ENCODE measurements at places on chromosomes 11 and 22.

DNA sequence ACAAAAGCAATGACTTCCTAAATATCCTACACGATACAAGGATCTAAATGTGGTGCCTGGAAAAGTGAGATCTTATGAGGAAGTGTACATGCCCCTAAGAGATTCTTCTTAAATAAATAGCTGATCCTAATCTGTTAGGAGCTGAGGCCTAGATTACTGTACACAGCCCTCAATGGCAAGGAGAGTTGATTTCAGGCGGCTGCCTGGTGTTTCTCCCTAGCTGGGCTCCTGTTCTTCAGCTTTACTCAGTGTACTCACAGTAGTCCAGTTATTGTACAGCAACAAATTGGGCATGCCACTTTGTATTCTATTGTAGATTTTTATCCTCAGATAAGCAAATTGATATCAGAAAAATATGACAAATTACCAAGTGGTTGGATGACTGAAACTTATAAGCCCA, 358.2 kb upstream of the PDGFD start:
- DNase-seq = no peak

DNA sequence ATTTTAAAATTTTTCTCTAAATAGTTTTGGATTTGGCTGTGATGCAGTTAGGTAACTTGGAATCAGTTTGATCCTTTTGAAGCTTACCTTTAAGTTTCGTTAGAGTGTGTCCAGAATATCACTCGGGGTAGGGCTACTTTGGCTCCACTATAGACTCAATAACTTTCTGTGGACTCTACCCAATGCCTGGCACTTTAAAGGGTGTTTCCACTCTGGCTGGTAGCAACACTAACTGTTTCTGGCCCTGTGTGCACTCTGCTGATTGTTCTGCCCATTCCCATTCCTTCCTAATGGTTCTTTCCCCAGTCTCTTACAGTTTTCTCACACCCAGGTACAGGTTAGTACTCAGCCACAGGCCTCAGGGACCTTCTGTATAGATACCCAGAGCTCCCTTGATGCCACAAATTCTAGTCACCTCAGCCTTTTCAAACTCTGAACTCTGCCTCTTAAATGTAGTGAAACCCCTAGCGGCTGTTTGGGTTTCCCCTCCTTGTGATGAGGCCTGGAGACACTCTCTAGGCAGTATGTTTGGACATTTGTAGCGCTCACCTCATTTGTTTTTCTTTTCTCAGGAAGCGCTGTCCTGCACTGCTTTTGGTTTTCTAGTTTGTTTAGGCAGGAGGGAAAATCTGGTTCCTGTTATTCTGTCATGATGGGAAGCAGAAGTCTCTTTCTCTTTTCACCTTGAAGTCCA, 16.8 kb downstream of the CUL5 start:
- DNase-seq = no peak

- no peak for DNase-seq
These were observed 6.6 kb upstream of the BARX2 start for GRCh38 chr11:129368889-129369672.

- DNase-seq = no peak
These were observed 42.2 kb upstream of the CYP2D6 start for GRCh38 chr22:42172773-42173172.

- DNase-seq = no peak
These were observed 662.5 kb upstream of the B3GAT1 start for GRCh38 chr11:135074397-135074998.

DNA sequence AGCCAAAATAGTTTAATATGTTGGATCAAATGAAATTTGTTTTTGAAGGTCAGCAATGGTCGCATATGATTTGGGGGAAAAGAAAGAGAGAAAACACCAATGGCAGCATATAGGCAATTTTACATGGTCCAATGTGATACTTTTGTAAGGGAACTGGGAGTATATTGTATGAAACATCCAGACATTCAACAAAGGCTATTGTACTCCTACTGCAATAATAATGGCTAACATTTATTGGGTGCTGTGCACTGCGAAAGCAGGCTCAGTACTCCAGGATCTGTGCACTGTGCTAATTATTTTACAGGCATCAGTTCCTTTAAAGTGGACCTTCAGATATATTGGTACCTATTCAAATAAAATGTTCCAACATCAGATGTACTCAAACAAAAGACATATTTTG, 5.9 kb upstream of the OR10V1 start:
- DNase-seq = no peak

GRCh38 chr11:1460396-1460985, 26.1 kb downstream of the MOB2 start:
- no peak for DNase-seq

- no peak for DNase-seq
These were observed 131.4 kb downstream of the TENM4 start for GRCh38 chr11:79309407-79309806.

GRCh38 chr11:85182441-85183387, 444.4 kb downstream of the DLG2 start:
- no peak for DNase-seq

GRCh38 chr22:20245577-20246367, 22.3 kb downstream of the RTN4R start:
- no peak for DNase-seq

DNA sequence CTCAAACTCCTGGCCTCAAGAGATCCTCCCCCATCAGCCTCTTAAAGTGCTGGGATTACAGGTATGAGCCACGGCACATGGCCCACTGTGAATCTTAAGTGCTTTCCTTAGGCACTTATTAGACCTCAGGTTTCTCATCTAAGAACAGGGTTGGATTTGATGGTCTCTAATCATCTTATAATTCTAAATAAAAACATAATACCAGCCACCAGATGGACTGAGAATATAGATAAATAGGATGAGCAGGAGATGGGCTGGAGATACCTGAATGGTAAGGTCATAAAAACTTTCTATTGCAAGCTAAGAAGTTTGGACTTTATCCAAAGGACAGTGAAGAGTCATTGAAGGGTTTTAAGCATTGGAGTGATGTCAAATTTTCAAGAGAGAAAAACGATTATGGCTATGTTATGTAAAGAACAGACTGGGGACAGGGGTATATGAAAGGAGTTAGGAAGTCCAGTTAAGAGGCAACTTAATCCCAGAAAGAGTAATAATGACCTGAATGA, 85.2 kb downstream of the RELT start:
- DNase-seq = no peak

DNA sequence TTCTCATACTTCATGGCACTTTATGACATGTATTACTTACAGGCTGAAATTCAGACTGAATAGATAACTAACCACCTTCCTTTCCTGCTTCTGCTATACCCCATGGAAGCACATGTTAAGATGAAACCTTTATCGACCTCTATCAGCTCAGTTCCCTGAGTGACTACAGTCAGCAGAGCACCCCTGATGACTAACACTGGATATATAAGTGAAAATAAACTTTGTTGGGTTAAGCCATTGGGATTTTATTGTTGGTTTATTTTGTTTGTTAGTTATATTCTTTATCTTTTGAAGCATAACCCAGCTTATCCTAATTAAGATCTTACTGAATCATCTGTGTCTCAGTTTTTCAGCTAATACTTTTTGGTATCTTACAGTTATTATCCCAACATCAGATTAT, 23.0 kb upstream of the MAML2 start:
- DNase-seq = no peak

GRCh38 chr11:15199693-15200092, 85.0 kb downstream of the INSC start:
- DNase-seq = no peak

GRCh38 chr11:37107831-37108230, 509.8 kb upstream of the RAG2 start:
- no peak for DNase-seq

- DNase-seq = no peak
These were observed 337.2 kb upstream of the DDI1 start for GRCh38 chr11:103699216-103699615.

- DNase-seq = no peak
These were observed 39.4 kb upstream of the ALX4 start for GRCh38 chr11:44349328-44349727.

- DNase-seq = no peak
These were observed at the start of gene A4GALT for GRCh38 chr22:42720263-42721044. Gene A4GALT, minus strand, starts transcription at chr22:42720870. Its CDS starts 26,919 bp downstream, at chr22:42693951.

GRCh38 chr22:22836635-22837034, 51.0 kb upstream of the IGLL5 start:
- no peak for DNase-seq

GRCh38 chr22:46057246-46058090, 80.5 kb upstream of the WNT7B start:
- DNase-seq = no peak

DNA sequence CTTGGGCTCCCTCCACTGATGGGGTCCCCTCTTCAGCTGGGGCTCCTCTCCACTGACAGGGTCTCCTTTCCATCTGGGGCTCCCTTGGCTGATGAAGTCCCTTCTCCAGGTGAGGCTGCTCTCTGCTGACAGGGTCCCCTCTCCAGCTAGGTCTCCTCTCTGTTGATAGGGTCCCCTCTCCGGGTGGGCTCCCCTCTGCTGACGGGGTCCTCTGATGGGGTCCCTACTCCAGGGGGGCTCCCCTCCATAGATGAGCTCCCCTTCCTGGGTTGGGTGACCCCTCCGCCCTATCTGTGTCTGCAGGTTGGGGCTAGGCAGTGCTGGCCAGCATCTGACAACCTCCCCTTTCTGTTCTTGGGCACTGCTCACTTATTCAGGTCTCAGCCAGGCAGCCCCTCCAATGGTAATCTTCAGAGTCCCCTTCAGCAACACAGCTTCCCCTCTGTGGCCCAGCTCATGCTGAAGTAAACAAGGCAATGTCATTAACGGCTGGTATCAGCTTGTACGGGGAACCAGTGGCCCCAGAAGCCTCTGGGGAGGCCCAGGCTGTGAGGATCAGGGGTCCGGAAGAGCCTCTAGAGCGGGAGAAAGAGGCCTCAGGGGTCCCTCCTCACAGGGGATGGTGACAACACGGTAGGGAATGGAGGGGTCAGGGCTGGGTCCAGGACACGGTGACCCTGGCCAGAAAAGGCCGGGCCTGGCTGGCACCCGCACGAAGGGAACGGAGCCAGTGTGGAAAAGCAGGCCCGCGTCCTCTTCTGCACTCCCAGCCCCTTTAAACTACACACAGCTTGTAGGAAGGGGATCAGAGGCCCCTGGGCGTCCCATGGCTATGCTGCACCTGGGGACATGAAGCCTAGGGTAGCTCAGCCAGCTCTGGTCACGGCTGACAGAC, 9.6 kb upstream of the CD81 start:
- DNase-seq = no peak

DNA sequence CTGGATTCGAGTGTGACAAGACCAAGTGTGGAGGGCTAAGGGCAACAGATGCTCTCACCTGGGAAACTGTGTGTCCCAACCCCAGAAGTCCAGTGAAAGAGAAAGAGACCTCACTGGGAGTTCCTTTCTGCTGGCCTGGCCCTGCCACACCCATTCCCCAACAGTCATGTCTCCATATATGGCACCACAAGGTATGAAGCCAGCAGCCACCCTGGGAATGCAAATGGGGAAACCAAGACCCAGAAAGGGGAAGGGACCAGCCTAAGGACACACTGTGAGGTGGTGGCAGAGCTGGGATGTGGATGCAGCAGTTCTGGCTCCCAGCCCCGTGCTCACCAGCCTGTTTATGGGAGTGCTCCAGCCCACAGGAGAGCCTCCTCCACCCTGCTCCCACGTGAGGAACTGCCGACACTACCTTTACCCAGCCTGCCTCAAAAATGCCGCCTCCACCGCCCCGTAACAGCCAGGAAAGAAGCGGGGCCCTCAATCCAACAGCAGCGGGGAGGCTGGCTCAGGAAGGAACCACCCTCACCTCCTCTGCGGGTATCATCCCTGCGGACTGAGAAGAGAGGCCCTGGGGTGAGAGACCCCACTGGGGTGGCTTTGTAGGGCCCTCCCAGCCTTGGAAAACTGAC, 12.6 kb downstream of the LMO1 start:
- no peak for DNase-seq

- DNase-seq = no peak
These were observed 14.0 kb upstream of the PRODH start for GRCh38 chr22:18950141-18950540.

DNA sequence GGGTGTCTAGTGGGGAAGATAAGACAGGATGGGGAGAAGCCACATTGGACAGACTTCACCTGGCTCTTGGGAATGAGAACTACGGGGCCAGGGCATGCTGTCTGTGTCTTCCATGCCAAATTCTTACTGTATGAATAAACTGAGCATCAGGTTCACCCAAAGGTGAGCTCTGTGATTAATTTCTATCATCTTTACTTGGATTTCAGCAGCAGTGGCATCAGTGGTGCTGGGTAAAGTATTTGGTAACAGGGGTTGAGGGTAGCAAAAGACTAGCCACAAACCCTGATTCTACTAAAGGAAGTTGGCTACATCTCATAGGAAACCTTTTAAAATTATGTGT, 38.8 kb downstream of the IRAG1 start:
- no peak for DNase-seq

DNA sequence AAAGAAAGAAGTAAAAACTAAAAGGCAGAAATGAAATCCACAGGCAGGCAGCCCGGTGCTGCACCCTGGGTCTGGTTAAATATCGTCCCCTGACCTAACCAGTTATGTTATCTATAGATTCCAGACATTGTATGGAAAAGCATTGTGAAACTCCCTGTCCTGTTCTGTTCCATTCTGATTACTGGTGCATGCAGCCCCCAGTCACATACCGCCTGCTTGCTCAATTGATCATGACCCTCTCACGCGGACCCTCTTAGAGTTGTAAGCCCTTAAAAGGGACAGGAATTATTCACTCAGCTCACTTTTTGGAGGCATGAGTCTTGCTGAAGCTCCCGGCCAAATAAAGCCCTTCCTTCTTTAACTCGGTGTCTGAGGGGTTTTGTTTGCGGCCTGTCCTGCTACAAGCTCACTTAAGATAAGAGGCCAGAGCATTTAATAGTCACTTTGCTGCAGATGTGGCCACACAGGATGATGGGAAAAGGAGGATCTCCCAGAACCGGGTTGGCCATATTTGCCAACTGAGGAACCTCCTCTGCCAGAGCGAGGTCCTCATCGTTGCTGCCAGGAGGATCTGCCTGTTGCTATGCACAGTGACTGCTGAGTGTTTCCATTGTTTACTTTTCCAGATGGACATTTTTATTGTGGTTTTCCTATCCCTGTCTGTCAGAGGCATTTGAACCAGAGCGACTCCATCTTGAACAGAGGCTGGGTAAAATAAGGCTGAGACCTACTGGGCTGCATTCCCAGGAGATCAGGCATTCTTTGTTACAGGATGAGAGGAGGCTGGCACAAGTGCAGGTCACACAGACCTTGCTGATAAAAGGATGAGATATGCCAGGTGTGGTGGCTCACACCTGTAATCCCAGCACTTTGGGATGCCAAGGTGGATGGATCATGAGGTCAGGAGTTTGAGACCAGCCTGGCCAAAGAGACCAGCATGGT, 10.2 kb downstream of the C11orf96 start:
- DNase-seq = no peak

- DNase-seq = no peak
These were observed 9.9 kb upstream of the RASD2 start for GRCh38 chr22:35530700-35531099.

GRCh38 chr11:114354076-114354475, 46.2 kb downstream of the C11orf71 start:
- no peak for DNase-seq

GRCh38 chr11:44525473-44526252, 39.8 kb upstream of the CD82 start:
- DNase-seq = no peak

DNA sequence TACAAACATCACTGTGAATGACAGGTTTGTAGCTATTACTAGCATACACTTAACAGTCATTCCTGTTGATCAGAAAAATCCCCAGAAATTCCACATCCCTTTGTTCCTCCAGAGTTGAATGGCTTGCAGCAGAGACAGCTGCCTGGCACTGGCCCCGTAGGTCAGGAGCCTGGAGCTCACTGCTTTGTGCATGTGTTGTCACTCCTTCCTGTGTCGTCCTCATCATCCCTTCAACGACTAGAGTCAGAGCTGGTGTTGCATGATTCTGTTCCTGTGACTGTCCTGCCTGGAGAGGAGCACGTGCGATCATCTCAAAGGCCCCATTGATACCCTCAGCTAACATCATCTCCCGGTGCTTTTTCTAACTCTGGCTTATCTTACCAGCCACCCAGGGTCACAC, 58.3 kb downstream of the LDLRAD3 start:
- DNase-seq = no peak

All from CD8-positive, alpha-beta memory T cell (primary cell).